Caudate nucleus (tissue), 63 donors: ENCODE measurements at places on chromosomes 13 and 19.

DNA sequence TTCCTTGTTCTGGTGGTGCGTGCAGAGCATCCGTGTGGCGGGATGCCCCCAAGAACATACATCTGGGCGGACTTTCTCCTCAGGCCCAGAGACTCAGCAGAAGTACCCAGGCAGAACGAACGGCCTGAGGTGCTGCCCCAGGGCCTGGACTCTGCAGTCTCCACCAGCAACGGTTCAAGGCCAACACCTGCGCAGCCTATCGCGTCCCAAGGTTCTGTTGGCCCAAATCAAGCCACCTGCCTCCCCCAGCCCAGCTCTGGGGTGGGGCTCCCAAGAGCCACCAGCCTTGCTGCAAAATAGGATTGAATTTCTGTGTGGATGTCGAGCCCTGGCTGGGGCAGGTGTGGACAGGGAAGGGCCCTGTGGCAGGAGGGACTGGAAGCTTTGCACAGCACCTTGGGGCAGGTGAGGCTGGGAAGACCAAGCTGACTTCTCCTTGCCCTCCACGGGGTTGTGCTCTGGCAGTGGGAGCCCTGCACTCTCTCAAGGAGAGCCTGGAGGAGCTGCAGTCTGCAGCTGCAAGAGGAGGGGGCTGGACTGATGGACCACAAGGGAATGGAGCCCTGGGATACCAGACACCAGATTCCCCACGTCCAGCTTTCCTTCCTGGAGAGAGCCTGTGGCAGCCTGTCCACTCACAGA lies 146.9 kb downstream of the ZNF536 start:
- no peak for DNase-seq

- DNase-seq, result no peak
Measured at GRCh38 chr19:29770648-29771047, 41.1 kb upstream of the CCNE1 start.

DNA sequence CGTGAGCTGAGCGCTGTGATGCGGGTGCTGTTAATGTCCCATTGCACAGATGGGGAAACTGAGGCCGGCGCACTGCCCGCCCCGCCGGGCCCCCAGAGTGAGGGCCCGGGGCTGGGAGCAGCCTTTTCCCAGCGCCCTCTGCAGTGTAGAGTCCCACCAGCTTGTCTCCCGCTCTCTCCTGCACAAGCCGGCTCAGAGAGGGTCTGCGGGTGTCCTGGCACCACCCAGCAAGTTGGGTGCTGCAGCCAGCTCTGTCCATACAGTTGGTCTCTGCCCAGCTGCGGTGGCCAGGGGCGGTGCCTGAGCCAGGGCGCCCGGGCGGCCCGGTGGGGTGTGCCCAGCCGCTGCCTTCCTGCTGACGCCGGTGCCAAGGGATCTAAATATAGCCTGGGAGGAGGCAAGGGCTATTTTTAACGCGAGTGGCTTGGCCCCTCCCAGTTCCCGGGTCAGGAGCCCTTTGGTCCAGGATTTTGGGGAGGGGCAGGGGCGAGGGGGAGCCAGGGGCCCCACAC lies 19.3 kb downstream of the GADD45B start:
- no peak for DNase-seq

GRCh38 chr13:79898202-79898826 lies 417.4 kb downstream of the NDFIP2 start:
- no peak for DNase-seq

- no peak for DNase-seq
Measured at GRCh38 chr19:46620716-46621115, 4.2 kb downstream of the PTGIR start.

GRCh38 chr19:6761053-6761676 lies 6.1 kb downstream of the SH2D3A start:
- no peak for DNase-seq

DNA sequence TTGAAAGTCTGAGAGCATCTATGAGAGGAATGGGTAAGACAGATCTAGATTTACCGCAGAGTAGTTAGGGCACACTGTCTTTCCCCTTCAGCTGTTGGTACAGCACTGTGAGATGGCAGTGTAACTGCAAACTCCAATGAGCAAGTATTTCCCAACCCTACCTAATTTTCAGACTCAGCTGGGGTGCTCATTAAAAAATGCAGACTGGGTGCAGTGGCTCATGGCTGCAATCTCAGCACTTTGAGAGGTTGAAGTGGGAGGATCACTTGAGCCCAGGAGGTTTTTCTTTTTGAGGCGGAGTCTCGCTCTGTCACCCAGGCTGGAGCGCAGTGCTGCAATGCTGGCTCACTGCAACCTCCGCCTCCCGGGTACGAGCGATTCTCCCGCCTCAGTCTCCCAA lies 12.6 kb downstream of the QPCTL start:
- no peak for DNase-seq

GRCh38 chr13:42129033-42129432 lies 80.6 kb downstream of the DGKH start:
- no peak for DNase-seq
